ENCODE measurements at places on chromosomes 7 and 10. TPM values are rescaled to one million over a fixed set of nuclear protein-coding genes. Genes with fewer than 3 reads are reported as not detected.

Gene SNCG
- total RNA-seq, result 3.2 TPM

Gene DNAH11
- total RNA-seq, result not detected

Gene GPER1
- 6.0 TPM for total RNA-seq

Gene RNF148
- total RNA-seq, result 0.36 TPM

Gene MCM10
- total RNA-seq, result 0.81 TPM

Gene EN2
- not detected for total RNA-seq

Gene SRRM3
- 1.9 TPM for total RNA-seq

Gene FBXL13
- 0.73 TPM for total RNA-seq

Gene SPDYE5
- total RNA-seq, result 0.12 TPM

Gene HOXA9
- total RNA-seq, result not detected

Gene NSUN5
- total RNA-seq, result 20.3 TPM

Gene SFTPD
- not detected for total RNA-seq

Gene RBM28
- 25.3 TPM for total RNA-seq

Gene POT1
- total RNA-seq, result 26.5 TPM

Gene AFAP1L2
- total RNA-seq, result 1.8 TPM

Gene INHBA
- 78.7 TPM for total RNA-seq

Gene SFMBT2
- total RNA-seq, result under 0.01 TPM

Gene CACNB2
- 0.73 TPM for total RNA-seq

Gene SERPINE1
- 290 TPM for total RNA-seq

Gene HGF
- 1.8 TPM for total RNA-seq

Gene TMEM213
- total RNA-seq, result not detected

Gene OPN1SW
- not detected for total RNA-seq

Gene ACSM6
- not detected for total RNA-seq

Gene RELN
- 0.16 TPM for total RNA-seq

Gene LIPM
- not detected for total RNA-seq

Gene DPYSL4
- 6.1 TPM for total RNA-seq

Gene OR2A42
- total RNA-seq, result under 0.01 TPM

Gene TMEM229A
- total RNA-seq, result not detected

Gene ATG9B
- 0.16 TPM for total RNA-seq

Gene FFAR4
- total RNA-seq, result not detected

Gene ACTL6B
- total RNA-seq, result not detected

Gene FGFBP3
- 0.97 TPM for total RNA-seq

Gene CNNM1
- total RNA-seq, result 0.36 TPM

Gene ASCC1
- total RNA-seq, result 33.8 TPM

Gene EVX1
- total RNA-seq, result not detected

Gene CFAP46
- 0.49 TPM for total RNA-seq

Gene GDF2
- total RNA-seq, result not detected

Data from hair follicle dermal papilla cell (primary cell).